ENCODE measurements at places on chromosomes 12 and 14.

DNA sequence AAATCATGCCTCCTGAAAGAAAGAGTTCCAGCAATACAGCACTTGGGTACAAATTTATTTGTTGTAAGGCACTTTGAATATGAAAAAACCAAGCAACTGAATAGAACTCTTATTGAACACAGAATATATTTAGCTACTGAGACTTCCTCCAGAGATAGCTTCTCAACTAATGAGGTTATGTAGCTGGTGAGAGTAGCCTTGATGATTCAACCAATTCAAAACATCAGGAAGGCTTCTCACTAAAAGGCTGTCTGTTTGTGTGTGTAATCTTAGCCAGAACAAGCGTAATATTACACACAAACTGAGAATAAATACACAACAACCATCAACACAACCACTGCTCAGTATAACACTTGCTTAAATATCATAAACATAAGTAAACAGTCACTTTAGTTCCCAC is 20.4 kb downstream of the EIF2B2 start:
- DNase-seq = no peak

- no peak for DNase-seq
These were observed 2.7 kb upstream of the ABCD2 start for GRCh38 chr12:39622306-39622705.

DNA sequence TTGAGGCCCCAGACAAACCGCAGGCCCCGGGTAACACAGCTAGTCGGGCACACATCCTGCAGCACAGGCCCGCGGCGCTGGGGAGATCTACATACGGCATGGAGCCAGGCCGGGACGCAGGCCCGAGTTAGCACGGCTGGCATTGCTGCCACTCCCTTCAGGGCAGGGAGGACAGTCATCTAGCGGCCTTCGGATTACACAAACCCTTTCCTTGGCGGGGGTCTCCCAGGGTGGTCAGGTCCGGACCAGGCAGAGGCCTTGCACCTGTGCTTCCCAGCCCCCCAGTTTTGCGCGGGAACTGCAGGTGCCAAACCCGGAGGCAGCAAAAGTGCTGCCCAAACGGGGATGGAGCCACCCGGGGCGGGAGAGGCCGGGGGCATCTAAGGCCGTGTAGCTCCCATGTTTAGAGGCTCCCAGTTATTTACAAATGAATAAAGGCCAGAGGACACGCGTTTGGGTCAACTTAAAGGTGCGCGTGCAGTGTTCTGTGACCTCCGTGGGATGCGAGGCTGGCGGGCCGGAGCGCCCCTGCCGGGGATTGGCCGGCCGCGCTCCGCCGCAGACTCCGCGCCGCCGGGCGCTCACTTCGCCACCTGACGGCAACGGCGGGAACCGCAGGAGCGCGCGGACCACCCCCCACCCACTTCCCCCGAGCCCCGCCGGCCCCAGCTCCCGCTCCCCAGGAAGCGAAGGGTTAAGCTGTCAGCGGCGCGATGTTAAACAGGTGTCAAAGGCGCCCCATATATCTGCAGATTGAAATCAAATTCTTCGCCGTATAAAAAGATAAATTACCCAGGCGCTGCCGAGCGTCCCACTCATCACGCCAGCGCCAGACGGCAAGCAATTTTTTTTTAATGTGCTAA is 18.1 kb downstream of the VSX2 start:
- DNase-seq = peak; percentile 90

DNA sequence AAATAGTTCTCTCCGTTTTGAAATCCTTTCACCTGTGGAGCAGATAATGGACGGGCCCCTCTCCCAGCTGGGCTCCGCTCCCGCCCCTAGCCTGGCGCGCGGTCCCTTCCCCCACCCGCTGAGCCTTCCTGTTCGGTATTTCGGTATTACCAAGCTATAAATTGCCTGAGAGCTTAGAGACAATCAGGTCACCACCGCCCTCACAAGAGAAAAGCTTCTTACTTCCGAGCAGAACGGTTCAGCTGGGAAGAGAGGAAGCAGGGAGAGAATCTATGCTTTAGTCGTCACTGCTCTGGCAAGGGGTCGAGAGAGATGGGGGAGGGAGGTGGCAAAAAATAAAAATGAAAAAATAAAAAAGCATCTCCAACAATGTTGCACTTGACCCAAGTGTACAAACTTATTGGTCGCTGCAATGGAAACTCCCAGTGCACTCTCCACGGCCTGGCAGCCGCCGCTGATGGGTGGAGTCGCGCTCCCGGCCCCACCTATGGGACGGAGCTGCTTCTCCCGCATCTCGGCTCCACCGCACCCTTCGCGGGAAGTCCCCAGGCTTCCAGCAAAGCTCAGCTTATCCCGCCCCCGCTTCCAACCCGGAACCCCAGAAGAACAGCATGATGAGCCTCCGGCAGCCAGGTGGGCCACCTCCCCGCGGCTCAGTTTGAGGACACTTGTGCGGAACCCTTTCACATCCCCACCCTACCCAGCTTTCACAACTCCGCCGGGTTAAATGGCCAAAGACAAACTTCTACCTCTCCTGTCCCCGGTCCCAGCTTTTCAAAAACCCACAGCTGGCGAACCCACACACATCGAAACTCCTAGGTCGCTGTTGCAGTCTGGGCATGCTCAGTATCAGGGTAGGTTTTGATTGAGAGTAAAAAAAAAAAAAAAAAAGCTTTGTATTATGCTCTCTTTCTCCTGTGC is 832 bp upstream of the SYT1 start:
- peak; percentile 73 for DNase-seq

GRCh38 chr12:7145671-7146070 is 15.5 kb downstream of the CLSTN3 start:
- no peak for DNase-seq

GRCh38 chr12:15555446-15555845 is 233.1 kb downstream of the PTPRO start:
- no peak for DNase-seq

- DNase-seq = no peak
These were observed 269.0 kb upstream of the CLEC14A start for GRCh38 chr14:38524636-38525509.

- no peak for DNase-seq
These were observed 280.0 kb downstream of the RAD51B start for GRCh38 chr14:68099495-68100045.

DNA sequence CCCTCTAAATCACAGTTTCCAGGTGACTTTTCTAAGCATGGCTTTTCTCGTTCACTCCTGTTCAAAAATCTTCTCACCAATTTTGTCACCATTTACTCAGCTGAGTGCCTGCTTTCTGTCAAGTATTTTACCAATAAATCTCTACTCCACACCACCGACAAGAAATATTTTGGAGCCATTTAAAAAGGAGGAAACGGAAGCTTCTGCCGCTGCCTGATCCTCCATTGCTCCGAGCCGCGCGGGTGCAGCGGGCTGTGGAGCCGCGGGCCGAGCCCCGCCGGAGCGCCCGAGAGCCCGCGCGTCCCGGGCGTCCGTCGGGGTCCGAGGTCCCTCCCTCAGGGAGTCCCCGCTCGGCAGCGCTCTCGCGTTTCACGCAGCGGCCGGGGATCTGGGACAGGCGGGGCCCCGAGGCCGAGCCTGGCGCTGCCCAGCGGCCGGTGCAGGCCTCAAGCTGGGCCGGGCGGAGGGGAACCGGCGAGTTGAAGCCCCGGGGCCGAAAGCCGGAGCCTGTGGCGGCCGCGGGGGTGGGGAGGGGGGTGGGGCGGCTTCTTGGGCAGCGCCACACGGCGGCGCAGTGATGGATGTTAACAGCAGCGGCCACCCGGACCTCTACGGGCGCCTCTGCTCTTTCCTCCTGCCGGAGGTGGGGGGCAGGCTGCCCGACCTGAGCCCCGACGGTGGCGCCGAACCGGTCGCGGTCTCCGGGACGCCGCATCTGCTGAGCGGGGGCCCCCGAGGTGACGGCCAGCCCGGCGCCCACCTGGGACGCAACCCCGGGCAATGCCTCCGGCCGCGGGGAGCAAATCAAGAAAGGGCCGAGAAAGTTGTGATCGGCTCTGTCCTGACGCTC is 1.1 kb upstream of the HEBP1 start:
- no peak for DNase-seq

- DNase-seq = no peak
These were observed 150.0 kb upstream of the RMST start for GRCh38 chr12:97312570-97313135.

GRCh38 chr14:59015482-59015881 is 173.0 kb upstream of the DAAM1 start:
- DNase-seq = no peak

DNA sequence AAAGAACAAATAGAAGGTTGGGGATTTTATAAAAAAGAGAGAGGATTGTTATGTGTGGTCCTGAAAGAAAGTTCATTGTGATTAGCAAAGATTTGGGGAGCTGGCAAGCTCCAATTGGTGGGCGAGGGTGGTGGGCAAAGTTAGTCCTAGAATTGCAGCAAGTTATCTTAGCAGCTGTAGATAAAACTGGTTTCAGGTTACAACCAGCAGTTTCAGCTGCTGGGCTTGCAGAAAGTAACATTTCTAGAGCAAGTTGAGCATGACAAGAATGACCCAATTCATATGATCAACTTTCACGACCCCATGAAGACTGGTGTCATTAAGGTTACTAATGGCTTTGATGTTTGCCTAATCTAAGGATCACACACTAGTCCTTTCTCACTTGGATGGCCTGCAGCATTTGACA is 177.9 kb upstream of the NUDT4 start:
- no peak for DNase-seq

- DNase-seq = no peak
These were observed 118.2 kb downstream of the GPR135 start for GRCh38 chr14:59346796-59347510.

GRCh38 chr12:72236071-72236705 is 36.0 kb upstream of the TRHDE start:
- DNase-seq = no peak

GRCh38 chr12:115313929-115314328 is 630.0 kb upstream of the TBX3 start:
- no peak for DNase-seq

DNA sequence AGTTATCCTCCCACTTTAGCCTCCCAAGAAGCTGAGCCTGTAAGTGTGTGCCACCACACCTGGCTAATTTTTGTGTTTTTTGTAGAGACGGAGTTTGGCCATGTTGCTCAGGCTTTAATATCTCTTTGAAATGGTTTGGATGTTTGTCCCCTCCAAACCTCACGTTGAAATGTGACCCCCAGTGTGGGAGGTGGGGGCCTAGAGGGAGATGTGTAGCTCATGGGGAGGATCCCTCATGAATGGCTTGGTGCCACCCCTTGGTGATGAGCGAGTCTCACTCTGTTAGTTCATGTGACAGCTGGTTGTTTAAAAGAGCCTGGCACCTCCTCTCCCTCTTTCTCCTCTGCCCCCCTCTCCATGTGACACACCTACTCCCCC is 23.6 kb upstream of the TTC7B start:
- no peak for DNase-seq

GRCh38 chr12:56221232-56221756 is 428 bp downstream of the RNF41 start:
- DNase-seq = peak; percentile 46

- peak; percentile 14 for DNase-seq
These were observed 965.5 kb downstream of the TMEM121 start for GRCh38 chr14:106491851-106492250.
